Neuronal stem cell (in vitro differentiated cells): ENCODE measurements at places on chromosomes 16 and 17.

DNA sequence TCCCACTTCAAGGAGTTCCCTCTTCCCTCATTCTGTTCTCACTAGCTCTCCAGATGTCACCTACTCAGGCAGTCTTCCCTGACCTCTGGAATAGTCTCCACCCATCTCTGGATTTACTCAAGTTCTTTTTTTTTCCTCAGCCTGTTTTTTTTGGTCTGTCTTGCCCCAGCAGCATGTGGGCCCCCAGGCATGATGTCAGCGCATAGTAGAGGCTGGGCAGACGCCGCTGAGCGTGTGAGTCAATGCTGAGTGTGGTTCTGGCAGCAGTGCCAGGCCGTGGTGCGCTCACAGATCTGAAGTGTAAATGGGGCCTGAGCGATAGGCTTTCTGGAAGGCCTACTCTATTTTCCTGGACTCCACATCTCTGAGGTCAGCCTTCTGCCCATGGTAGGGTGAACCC lies 2.7 kb upstream of the KCNJ18 start:
- H3K36me3 ChIP-seq, result no peaks in the 10 kb centered on the region
- no peaks in the 10 kb centered on the region for H3K27me3 ChIP-seq
- no peak for DNase-seq
- H3K4me1 ChIP-seq, result no peaks in the 10 kb centered on the region

GRCh38 chr17:7618608-7619007 lies 3.9 kb upstream of the FXR2 start:
- H3K27ac ChIP-seq, result no peak overlapping the region
- H3K4me1 ChIP-seq, result peaks cover 1% of the 10 kb centered on the region
- H3K27me3 ChIP-seq, result no peaks in the 10 kb centered on the region
- no peaks in the 10 kb centered on the region for H3K36me3 ChIP-seq

DNA sequence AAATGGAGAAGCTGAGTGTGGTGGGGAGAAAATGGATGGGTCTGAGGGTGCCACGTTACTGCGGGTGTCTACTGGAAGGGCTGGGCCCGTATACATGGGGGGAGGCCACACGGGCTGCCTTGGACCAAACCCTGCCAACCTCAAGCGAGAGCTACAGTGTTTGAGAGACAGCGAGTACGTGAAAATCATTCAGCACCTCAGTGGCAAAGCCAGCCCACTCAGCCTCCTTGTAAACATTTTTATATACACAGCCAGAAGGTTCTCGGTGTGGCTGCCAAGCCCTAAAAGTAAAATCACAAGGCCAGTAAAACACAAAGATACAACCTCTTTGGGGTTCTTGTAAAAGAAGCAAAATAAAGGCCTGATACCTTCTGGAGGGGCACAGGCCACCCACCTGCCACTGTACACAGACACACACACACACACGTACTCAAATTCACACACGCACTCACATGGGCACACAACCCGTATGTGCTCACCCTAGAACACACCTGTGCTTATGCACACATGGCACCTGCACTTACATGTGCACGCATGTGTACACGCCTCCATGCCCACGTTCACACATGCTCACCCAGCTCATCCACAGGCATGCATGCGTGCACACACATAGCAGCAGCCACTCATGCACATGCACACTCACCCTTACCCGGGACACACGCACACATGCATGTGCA lies 102.8 kb downstream of the GSG1L start:
- no peaks in the 10 kb centered on the region for H3K36me3 ChIP-seq
- H3K4me1 ChIP-seq, result no peaks in the 10 kb centered on the region
- DNase-seq, result no peak
- peak overlapping the region; percentile 33 for H3K4me3 ChIP-seq

DNA sequence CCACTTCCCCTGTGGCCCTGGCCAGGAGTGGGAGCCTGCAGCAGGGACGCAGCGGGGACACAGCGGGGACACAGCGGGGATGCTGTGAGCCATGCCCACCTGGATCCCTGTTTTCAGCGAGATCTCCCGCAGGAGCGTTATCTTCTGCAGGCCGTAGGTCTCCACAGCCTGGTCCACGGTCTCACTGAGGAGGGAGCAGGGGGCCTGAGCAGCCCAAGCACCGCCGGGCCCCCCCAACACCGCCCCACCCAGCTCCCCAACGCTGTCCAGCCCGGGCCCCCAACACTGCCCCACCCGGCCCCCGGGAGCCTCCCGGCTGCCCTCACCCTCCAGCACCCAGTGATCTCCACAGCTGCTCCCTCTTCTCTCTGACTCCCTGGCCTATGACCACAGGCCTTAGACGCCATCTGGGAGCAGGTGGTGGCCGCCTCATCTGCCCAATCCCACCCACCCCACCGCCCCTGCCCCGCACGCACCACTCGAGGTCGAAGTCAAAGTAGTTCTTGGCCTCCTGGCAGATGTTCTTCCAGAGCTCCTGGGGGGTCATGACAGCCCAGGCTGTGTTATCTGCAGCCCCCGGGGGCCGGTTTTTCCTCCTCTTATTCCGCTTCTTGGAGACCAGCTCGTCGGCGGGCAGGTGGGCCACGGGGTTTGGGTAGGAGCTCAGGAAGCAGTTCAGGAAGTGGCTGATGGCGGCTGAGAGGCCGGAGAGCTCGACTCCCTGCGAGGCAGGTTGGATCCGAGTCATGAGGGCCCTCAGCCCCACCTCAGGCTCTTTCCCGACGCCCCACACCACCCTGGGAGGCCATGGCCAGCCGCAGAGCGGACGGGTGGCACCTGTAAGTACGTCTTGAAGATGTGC lies 17.0 kb downstream of the CLUH start:
- DNase-seq, result no peak
- no peak overlapping the region for H3K27ac ChIP-seq
- no peaks in the 10 kb centered on the region for H3K27me3 ChIP-seq

- peaks cover 7% of the 10 kb centered on the region for H3K36me3 ChIP-seq
- DNase-seq, result no peak
- no peak overlapping the region for H3K4me3 ChIP-seq
- H3K27ac ChIP-seq, result peak overlapping the region; percentile 14
- H3K4me1 ChIP-seq, result peaks cover 8% of the 10 kb centered on the region
Measured at GRCh38 chr16:456891-457483, 31.5 kb downstream of the RAB11FIP3 start.

DNA sequence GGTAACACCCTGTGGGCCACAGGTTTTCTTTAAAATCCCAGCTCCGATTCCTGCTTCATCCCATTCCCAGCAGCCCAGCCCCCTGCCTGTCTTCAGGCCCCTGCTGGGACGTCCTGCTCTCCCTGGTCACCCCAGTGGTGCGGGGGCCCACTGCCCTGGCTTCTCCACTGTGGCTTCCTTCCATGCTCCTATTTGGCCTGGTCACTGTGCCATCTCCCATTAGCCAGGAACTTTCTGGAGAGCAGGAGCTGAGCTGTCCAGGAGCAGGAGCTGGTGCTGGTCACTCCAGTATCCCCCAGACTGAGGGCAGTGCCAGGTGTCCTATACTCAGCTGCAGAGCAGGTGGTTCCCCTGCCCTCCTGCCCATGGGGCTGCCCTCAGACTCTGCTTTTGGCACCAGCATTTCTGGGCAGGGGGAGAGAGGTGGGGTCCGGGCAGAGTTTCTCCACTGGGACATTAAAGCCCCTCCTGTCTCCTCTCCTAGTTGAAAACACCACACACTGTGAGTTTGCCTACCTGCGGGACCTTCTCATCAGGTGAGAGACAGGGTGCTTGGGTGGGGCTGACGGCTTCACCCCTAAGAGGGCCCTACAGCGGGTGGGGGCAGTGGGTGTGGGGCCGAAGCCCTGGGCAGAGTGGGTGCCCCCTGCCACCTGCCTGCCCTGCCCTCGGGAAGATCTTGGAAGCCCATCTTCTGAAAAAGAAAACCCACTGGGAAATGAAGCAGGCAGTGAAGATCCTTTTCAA lies 356.2 kb downstream of the SEC14L1 start:
- H3K36me3 ChIP-seq, result peaks cover 45% of the 10 kb centered on the region
- H3K27me3 ChIP-seq, result no peaks in the 10 kb centered on the region
- H3K4me3 ChIP-seq, result no peak overlapping the region
- H3K27ac ChIP-seq, result no peak overlapping the region
- no peak for DNase-seq

GRCh38 chr16:2233872-2234812 lies 2.1 kb upstream of the DNASE1L2 start:
- H3K4me1 ChIP-seq, result no peaks in the 10 kb centered on the region
- no peak overlapping the region for H3K27ac ChIP-seq
- H3K27me3 ChIP-seq, result peaks cover 7% of the 10 kb centered on the region
- H3K36me3 ChIP-seq, result peaks cover 83% of the 10 kb centered on the region

DNA sequence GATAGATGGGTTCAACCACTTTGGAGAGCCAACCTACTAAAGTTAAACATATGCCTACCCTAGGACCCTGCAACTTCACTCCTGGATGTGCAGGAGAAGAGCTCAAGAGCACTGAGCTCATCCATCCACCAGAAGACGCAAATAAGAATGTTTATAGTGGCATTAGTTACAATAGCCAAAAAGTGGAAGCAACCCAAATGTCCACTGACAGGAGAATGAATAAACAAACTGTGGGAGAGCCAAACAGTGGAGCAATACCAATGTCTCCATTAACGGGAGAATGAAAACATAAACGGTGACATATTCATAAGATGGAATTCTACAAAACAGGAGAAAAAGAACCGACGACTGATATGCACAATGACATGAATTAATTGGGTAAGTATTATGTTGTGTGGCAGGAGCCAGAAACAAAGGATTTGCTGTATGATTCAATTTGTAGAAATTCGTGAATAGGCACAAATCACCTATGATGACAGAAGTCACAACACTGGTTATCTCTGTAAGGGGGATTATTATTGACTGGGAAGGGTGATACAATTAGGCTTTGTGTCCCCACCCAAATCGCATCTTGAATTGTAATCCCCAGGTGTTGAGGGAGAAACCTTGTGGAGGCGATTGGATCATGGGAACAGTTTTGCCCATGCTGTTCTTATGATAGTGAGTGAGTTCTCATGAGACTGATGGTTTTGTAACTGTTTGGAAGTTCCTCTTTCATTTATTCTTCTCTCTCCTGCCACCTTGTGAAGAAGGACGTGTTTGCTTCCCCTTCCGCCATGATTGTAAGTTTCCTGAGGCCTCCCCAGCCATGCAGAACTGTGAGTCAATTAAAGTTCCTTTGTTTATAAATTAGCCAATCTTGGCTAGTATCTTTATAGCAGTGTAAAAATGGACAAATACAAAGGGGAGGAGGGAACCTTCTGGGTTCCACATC lies 57.9 kb upstream of the PLCG2 start:
- H3K4me1 ChIP-seq, result no peaks in the 10 kb centered on the region
- H3K36me3 ChIP-seq, result no peaks in the 10 kb centered on the region
- DNase-seq, result no peak
- no peak overlapping the region for H3K27ac ChIP-seq

DNA sequence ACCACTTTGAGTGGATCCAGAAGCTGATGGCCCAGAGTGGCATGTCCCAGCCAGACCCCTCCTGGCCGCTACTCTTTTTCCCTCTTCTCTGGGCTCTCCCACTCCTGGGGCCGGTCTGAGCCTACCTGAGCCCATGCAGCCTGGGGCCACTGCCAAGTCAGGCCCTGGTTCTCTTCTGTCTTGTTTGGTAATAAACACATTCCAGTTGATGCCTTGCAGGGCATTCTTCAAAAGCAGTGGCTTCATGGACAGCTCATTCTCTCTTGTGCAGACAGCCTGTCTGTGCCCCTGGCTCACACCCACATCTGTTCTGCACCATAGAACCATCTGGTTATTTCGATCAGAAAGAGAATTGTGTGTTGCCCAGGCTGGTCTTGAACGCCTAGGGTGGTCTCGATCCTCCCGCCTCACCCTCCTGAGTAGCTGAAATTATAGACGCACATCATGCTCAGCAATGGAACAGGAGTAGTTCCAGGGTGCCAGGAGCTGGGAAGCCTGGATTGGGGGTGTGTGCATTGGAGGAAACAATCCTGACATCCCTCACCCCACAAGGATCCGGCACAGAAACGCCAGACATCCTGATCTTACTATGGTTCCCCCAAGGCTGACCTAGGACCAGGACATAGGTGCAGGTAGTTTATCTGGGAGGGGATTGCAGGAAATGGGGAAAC lies 4.6 kb downstream of the PRSS21 start:
- H3K36me3 ChIP-seq, result no peaks in the 10 kb centered on the region
- no peak overlapping the region for H3K4me3 ChIP-seq
- no peaks in the 10 kb centered on the region for H3K4me1 ChIP-seq
- H3K27me3 ChIP-seq, result no peaks in the 10 kb centered on the region
- no peak overlapping the region for H3K27ac ChIP-seq
- DNase-seq, result no peak

- no peaks in the 10 kb centered on the region for H3K4me1 ChIP-seq
- no peak overlapping the region for H3K27ac ChIP-seq
- no peak overlapping the region for H3K4me3 ChIP-seq
- DNase-seq, result no peak
- no peaks in the 10 kb centered on the region for H3K36me3 ChIP-seq
Measured at GRCh38 chr17:71446645-71447437, 674.0 kb upstream of the SOX9 start.

DNA sequence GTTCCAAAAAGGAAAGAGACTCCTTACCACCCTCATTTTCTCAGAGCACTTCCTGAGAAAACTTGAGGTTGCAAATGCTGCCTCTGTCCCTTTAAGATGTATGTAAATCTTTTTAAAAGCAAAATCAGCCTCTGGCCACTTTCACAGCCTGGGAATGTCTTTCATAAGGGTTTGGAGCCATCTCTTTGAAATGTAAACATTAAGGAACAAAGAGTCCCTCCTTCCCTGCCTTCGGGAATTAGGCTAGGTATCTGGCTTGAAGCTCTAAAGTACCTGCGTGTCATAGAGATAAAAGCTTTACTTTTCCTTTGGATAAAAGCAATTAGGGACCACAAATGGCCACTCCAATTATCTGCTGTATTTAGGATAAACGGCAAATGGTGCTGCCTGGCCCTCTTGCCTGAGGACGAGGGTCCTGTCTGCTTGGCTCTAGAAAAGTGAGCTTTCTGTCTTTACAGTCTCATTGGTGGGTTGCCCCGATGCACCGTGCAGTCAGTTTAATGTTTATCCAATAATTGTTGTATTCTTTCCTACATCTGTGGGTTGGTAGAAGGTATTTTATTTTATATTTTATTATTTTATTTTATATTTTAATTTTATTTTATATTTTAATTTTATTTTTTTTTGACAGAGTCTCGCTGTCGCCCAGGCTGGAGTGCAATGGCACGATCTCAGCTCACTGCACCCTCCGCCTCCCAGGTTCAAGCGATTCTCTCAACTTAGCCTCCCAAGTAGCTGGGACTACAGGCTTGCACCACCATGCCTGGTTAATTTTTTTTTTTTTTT lies 23.9 kb downstream of the NLRC3 start:
- no peaks in the 10 kb centered on the region for H3K36me3 ChIP-seq
- H3K4me1 ChIP-seq, result peaks cover 4% of the 10 kb centered on the region
- H3K27ac ChIP-seq, result no peak overlapping the region

DNA sequence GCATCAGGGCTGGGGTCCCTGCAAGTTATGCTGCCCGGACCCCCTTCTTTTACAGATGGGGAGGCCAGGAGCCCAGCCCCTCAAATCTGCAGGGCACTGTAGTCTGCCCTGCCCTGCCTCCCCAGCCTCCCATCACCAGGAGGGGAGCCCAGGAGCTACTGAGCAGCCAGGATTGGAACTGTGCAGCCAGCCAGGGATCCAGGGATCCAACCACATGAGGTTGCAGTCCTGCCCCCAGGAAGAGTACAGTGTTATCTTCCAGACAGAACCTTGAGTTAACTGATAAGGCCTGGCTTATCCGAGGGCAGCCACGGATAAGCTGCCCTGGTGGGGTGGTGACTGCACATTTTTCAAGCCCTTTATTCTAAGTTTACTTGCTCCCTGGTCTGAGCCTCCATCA lies 11.4 kb upstream of the NDRG4 start:
- DNase-seq, result no peak
- no peaks in the 10 kb centered on the region for H3K36me3 ChIP-seq
- no peak overlapping the region for H3K4me3 ChIP-seq
- H3K27ac ChIP-seq, result no peak overlapping the region
